ENCODE measurements at places on chromosomes 6 and 20. TPM values are rescaled to one million over a fixed set of nuclear protein-coding genes. Genes with fewer than 3 reads are reported as not detected.

Gene NRSN1
- not detected for total RNA-seq

Gene MUCL3
- not detected for total RNA-seq

GRCh38 chr20:4283016-4283415, 267.7 kb upstream of the RNF24 start:
- no peak for DNase-seq

DNA sequence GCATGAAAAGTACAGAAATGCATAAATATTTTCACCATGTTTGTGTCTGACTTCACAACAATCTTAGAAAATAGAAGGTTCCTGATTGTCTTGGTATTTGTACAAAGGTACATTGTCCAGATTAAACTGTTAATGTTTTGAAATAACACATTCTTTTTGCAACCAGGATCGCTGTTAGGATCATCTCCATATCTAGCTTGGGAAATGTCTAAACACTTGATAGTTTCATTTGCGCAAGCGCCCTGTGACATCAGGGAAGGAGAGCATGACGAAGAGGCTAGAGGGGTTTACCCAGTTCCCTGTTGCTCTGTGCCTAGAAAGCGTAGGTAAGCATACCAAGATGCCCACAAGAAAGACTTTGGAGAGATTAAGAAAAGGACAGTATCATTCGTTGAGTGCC, 19.4 kb downstream of the ALDH8A1 start:
- DNase-seq, result no peak

GRCh38 chr6:40743690-40744446, 156.7 kb upstream of the LRFN2 start:
- DNase-seq, result no peak

DNA sequence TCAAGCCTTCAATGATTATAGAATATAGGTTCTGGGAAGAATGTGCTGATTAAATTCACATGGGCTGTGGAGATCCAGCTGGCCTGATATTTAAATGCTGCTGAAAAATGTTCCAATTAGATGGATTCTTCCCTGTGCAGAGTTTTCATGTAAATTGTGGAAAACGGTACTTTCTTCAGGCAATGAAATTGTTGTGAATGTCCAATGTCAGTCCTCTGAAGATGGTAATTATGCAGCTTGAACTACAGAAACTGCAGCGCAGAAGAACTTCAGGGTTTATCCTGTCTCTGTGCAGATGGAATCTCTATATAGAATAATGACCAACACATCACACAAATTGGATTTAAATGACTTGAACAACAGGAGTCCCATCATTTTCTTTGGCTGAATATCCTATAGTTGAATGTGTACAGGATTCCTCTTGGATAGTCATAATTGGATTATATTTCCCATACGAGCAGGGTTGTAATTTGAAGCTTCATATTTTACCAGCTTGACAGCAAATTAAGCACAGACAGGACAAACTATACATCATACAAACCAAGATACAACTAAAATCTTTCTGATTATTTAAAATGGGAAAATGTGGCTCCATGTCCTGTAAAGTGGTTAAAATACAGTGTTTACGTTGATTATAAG, 82.3 kb downstream of the CAP2 start:
- no peak for DNase-seq

DNA sequence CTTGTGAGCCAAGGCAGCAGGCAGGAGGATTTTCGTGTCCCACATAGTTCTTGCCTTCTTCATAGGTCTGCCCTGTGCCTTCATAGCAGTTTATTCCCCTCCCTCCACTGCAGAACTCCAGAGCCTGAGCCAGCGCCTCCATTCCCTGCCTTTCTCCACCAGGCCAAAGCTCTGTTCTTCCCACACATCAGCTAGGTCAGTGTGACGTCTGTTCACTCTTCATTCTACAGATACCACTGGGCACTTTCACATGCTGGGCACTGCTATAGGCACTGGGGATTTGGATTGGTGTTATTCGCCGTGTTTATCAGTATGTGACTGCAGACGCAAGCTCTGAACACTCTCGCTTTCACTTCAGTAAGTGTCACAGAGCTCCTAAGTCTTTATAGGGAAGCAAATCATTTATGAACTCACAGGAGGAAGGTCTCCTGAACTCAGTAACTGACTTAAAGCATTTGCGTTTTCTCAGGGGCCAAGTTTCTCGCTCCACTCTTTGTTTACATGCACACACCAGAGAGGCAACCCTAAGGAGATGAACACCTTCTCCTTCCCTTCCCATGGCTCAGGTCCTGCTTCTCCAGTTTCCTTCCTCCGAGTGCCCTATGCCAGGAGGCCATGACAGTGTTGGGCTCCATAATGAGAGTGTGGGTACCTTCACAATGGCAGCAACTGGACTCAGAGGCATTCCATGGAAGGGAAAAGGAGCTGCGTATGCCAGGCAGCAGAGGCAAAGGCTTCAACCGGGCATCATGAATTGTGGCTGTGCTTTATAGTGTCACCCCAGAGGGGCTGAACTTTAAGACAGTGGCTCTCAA, 6.3 kb upstream of the APMAP start:
- no peak for DNase-seq

DNA sequence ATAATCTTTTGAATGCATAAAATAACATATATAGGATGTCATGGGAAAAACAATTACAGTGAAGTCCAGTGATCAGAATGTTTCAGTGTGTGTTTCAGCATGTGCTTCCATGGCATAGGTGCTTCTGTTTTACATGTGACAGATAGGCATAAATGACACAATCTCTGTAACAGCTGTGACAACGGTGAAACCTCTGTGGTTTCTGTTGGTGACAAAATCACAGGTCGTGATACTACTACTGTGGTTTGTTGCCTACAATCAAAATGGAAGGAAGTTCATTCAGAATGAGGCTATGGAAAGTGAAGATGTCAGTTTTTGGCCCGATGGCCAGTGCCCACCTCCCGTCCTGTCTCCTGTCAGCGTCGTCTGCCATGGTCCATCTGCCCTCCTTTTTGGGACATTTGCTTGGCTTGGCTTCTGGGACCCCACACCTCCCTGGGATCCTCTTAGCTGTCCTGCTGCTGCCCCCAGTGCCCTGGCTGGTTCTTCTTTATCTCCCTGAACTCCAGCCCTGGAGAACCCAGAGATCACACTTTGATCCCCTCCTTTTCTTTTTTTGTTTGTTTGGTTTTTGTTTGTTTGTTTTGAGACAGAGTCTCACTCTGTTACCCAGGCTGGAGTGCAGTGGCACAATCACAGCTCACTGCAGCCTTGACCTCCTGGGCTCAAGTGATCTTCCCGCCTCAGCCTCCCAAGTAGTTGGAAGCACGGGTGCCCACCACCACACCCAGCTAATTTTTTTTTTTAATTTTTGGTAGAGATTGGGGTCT, 79.3 kb upstream of the NAA20 start:
- DNase-seq, result no peak
